ENCODE measurements at places on chromosomes 11 and 22.

- peak; percentile 80 for DNase-seq
Measured at GRCh38 chr11:59106363-59107336, at the start of gene FAM111B. Gene FAM111B (plus strand): TSS chr11:59107237. CDS start chr11:59109626, 2,389 bp downstream.

DNA sequence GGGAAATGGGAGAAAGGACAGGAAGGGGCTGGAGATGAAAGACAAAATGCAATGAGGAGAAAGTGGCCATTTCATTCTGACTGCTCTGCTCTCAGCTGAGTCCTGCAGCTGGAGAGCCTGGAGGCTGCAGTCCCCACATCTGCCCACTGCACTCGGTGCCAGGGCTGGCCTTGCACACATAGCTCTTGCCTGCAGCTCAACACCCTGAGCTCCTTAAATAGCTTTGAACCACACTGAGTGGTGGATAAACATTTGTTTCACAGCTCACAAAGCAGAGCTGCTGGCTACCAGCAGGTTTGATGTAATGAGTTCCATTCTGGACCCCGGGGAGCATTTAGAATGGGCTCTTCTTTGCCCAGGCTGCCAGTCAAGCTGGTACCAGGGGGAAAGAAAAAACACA is 426.1 kb upstream of the CADM1 start:
- no peak for DNase-seq

GRCh38 chr11:43234881-43235280 is 76.9 kb upstream of the API5 start:
- DNase-seq, result no peak

DNA sequence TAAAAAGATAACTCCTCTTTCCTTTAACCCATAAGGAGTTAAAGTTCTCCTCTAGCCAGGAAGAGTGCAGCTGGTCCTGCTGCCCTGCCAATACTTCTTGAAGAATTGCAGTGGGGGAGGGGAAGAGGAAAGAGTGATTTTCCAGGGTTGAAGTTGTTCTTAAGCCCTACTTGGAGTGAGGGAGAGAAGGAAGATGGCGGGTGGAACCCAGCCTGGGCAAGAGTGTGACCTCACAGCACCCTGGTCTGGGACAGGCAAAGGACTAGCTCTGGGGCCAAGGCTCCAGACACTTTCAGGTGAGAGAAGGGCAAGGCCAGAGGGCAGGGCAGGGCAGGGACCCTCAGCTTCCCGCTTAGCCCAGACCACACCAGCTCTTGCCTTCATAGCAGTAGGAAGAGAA is 6.6 kb downstream of the TNKS1BP1 start:
- no peak for DNase-seq

DNA sequence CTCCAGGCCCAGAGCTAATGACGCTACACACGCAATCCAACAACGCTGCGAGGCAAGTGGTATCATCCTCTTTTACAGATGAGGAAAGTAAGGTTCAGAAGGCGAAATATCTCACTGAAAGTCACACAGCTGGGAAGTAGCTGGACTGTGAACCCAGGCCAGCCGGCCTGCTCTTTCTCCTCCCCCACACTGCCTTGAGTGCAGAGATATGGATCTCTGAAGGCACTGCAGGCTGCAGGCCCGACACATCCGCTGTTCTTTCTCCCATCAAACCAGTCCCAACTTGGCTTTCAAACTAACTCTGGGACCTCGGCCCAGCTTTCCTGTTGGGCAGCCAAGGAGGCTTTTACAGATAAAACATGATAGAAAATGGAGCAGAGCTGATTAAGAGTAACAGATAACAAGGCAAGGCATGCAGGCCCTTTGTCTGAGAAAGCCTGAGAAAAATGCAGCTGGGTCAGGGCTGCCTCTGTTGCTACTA is 64.0 kb upstream of the PTPRJ start:
- no peak for DNase-seq

All from CD4-positive, alpha-beta memory T cell (primary cell).